ENCODE measurements at places on chromosomes 7 and 10.

- DNase-seq: no peak
Observed at GRCh38 chr10:114401195-114401791, 3.0 kb downstream of the AFAP1L2 start.

DNA sequence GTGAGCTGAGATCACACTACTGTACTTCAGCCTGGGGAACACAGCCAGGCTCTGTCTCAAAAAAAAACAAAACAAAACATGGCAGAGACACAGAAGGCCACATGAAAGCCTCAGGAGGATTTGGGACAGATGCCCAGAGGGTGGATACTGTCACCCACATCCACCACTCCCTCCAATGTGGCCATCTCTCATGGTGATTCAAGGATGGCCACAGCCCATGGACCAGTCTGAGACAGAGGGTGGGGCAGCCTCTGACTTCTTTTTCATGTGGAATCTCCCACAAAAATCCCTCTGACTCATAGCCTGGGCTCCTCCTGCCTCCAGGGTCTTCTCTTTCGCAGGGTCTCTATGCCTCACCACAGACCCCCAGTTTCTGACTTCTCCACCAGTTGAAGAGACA, 59.0 kb upstream of the GTF2I start:
- DNase-seq: no peak

- no peak for DNase-seq
Observed at GRCh38 chr10:93062514-93063143, 2.0 kb downstream of the CYP26C1 start.

DNA sequence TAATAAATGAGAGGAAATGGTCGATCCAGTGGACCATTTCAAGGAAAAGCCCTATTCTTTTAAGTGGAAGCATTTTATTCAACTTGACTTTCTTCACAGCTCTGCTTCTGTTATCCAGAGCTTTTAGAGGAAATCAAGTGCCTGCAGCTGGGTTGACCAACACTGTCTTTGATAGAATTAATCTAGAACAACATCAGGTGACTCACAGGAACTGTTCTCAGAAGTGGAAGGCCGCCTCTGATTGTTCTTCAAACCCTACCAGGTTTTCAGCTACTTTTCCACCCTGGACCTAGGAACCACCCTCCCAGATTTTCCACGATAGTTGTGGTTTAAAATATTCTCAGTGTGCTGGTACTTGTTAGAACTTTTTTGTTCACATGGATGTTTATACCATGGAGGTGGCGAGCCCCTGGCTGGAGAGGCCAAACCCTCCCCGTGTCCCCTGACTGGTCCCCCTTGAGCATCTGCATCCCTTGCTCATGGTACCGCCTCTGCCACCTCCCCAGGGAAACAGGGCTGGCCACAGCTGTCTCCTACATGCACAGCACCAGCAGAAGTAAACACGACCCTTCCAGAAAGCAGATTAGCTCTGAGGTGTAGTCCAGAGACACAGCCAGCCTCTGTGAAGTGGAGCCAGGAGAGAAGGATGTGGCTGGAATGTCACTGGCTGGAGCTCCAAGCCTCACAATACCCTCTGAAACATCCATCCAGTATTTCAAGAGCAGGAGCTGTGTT, 293.3 kb downstream of the USP6NL start:
- DNase-seq: no peak

DNA sequence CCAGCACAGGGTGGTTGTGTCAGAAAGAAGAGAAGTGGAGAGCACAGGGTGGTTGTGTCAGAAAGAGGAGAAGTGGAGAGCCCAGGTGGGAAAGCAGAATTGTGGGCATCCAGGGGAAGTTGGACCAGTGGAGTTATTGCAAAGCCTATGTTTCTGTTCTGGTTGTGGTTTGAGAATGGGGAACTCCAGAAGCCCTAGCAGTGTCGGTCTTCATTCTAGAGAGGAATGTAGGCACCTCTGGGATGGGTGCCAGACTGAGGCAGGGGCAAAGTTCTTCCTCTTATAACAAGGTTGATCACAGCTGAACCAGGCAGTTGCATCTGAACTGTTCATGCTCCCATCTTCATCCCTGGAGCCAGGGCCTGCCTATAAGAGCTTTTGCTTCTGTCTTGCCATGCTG, 954 bp downstream of the FSCN3 start:
- DNase-seq: no peak

DNA sequence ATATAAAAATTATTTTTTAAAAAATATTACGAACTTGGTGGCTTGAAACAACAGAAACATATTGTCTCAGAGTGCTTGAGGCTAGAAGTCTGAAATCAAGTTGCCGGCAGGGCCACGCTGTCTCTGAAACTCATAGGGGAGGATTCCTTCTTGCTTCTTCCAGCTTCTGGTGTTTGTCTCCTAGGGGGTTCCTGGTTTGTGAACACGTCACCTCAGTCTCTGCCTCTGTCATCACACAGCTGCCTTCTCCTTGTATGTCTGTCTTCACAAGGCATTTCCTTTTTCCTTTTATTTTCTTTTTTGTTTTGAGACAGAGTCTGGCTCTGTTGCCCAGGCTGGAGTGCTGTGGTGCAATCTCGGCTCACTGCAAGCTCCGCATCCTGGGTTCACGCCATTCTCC, 12.7 kb upstream of the SNX8 start:
- no peak for DNase-seq

DNA sequence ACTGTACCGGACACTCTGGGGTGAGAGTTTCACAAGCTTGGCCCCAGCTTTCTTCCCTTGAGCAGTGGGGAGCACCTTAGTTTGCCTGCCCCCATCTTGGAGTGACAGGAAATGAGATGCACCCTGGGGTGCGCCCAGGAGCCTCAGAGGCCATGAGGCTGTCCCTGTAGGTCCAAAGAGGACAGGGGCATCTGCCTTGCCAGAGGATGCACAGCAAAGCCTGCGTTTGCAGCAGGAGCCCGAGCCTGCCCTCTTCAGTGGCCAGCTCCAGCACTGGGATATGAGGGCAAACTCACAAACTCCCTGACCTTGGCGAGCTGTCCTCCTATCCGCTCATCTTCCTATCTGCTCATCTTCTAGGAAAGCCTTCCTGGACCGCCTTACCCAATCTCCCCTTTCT, 79.5 kb downstream of the PROSER2 start:
- DNase-seq: no peak

GRCh38 chr10:24701447-24701846, 22.2 kb downstream of the ARHGAP21 start:
- no peak for DNase-seq

- DNase-seq: no peak
Observed at GRCh38 chr10:122199070-122199469, 72.0 kb upstream of the BTBD16 start.

- no peak for DNase-seq
Observed at GRCh38 chr7:112892263-112892662, 102.1 kb upstream of the TMEM168 start.

GRCh38 chr7:146654048-146654447, 537.4 kb downstream of the CNTNAP2 start:
- no peak for DNase-seq

GRCh38 chr10:24494236-24494635, 229.5 kb downstream of the ARHGAP21 start:
- DNase-seq: no peak
